ENCODE measurements at places on chromosomes 7 and 10.

DNA sequence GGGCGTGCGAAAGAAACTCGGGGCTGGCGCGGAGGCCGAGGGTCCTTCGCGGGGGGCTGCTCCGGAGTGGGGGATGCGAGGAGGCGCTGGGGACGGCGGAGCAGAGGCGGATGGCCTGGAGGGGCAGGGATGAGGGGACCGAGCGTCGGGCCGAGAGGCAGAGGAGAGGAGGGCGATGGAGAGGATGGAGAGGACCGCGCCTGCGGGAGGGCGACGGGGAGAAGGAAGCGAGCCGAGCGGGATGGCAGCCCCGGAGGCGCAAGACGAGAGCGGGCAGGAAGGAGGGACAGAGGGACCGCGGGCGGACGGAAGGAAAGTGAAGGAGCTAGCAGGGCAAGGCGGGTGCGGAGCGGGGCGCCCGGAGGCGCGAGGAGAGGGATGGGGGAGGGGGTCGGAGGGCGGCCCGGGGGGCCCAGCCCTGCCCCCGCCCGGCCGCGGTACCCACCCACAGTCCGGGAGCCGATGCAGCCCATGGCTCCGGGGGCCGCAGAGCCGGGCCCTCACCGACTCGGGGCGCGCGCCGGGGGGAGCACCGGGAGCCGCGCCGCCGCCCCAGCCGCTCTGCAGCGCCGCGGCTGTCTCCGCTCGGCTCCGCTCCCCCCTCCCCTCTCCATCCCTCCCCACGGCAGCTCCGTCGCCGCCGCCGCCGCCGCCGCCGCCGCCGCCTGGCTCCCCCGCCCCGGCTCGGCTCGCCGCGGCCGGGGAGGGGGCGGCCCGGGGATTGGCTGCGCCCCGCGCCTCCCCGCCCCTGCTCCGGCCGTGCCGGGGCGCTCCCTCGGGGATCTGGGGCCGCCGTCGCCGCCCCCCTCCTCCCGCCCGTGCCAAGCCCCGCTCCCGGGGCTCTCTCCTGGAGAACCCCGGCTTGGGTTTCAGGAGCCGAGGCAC, at the start of gene FAM131B:
TSS of gene FAM131B (minus strand) at position 583 of the 885 bp plus-strand sequence. CDS start at position 473, 110 bp downstream.
- DNase-seq = peak; percentile 47

- peak; percentile 32 for DNase-seq
Measured at GRCh38 chr10:89029181-89029580, 38.6 kb downstream of the FAS start.

- no peak for DNase-seq
Measured at GRCh38 chr7:86257894-86258293, 385.8 kb upstream of the GRM3 start.

DNA sequence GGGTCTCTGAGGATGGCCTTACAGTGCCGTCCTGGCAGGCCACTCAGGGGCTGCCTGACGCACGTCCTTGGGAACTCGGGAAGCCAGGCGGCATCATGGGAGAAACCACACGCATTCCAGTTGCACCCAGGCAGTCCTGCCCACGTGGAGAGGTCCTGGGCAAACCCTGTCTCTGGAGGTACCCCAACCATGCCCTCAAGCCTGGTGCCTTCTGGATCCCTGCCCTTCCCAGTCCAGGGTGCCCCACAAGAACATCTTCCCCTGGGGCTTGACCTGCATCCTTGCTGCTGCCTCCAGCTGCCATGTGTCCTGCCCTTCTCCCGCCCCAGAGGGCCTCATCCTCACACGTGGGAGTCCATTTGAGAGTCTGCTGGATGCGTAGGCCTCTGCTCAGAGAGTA, 200.3 kb upstream of the PPP2R2D start:
- DNase-seq = no peak

GRCh38 chr7:134434701-134435100, 24.2 kb downstream of the AKR1B1 start:
- DNase-seq = no peak

GRCh38 chr10:51596695-51597094, 102.7 kb downstream of the CSTF2T start:
- no peak for DNase-seq

GRCh38 chr7:127162366-127162765, 90.4 kb downstream of the GRM8 start:
- DNase-seq = no peak

DNA sequence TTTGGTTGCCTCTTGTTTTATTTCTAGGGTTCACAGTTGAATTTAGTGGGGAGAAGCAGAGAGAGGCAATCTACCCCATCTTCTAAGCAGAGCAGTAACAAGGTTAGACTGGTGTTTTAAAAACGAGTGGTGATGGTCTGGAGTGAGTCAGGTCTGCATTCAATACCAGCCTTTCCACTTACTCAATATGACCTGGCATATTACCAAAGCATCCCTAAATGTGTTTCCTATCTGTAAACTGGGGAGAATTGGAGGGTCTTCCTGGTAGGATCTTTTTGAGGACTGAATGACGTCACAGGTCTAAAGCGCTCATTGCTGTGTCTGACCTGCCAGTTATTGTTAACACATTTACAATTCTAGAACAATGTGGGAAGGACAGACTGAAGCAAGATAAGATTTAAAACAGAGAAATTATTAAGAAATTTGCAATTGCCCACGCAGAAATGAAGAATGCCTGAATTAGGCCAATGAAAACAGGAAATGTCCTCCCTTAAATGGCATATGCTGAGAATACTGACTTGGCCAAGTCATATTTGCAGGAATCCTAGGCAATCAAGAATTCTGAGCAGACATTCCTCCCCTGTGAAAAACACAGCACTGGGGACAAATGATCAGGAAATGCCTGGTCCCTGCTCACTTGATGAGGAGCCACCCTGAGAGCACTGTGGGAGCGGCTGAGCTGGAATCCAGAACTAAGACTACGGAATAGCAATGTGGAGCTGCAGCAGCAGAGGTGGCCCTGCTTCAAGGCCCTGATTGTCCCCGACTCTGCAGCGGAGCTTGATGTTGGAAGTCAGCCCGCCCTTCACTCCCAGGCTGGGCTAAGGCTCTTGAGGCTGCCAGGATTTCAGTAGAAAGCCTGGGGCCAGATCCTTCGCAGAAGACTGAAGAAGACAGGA, 184.5 kb upstream of the CXCL12 start:
- DNase-seq = peak; percentile 85

- no peak for DNase-seq
Measured at GRCh38 chr7:28126410-28127041, 54.1 kb downstream of the JAZF1 start.

DNA sequence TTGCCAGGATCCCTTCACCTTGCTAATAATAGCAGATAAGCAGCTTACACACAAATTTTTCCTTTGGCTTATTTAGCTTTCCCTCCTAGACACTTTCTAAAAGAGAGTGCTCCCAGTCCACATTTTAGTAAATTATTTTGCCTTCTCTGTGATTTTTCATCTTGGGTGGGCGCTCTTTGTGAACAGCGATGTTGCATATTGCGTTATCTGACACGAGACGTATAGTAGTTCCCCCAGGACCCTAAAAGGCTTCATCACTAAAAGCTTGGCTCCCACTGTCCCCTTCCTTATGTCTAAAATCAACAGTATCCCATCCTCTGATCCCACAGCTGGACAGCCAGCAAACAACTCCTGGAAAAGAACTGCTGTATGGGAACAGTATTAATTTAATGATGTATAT, 232.9 kb downstream of the DYNC1I1 start:
- no peak for DNase-seq

- no peak for DNase-seq
Measured at GRCh38 chr7:85583131-85583953, 396.5 kb upstream of the SEMA3D start.

- no peak for DNase-seq
Measured at GRCh38 chr10:85620807-85621206, 745.8 kb downstream of the GRID1 start.

DNA sequence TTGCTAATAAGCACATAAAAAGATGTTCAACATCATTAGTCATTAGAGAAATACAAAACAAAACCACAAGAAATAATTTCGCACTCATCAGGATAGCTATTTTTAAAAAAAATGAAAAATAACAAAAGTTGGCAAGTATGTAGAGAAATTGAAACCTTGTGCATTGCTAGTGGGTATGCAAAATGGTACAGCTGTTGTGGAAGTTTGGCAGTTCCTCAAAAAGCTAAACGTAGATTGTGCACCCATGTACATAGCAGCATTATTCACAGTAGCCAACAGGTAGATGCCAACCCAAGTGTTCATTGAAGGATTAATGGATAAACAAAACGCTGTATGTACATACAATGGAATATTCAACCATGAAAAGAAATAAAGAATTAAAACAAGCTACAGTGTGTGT, 35.3 kb upstream of the STARD3NL start:
- DNase-seq = no peak

DNA sequence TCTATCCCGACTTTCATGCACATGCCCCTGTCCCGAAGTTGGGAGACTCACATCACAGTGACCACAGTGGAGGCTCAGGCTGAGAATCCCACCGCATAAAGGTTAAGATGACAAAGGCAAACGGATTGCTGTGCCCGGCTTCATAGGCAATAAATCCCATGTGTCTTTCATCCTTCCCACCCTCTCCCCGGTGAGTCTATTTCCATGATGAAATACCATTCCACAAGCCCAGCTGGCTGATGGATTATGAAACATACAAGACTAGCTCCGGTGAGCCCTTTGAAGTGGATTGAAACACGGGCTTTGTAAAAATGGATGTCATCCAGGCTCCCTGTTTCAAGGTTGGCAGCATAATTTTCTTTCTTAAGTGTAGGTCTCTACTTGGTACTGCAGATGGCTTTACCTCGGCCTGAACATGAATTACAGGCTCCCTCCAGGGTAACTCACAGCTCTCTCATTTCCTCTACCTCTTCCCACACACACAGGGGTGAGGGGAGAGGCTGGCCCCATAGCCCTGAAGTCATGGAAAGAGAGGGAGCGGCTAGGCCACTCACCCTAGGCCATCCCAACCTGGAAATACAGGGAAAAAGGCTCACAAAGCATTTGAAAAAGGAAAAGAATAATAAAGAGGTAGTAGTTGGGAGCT, 92.0 kb upstream of the CALN1 start:
- DNase-seq = no peak

- DNase-seq = peak; percentile 67
Measured at GRCh38 chr7:1087952-1088920, at the start of gene GPER1. GPER1 (plus strand) TSS chr7:1088113; CDS start chr7:1091729, 3,616 bp downstream.

DNA sequence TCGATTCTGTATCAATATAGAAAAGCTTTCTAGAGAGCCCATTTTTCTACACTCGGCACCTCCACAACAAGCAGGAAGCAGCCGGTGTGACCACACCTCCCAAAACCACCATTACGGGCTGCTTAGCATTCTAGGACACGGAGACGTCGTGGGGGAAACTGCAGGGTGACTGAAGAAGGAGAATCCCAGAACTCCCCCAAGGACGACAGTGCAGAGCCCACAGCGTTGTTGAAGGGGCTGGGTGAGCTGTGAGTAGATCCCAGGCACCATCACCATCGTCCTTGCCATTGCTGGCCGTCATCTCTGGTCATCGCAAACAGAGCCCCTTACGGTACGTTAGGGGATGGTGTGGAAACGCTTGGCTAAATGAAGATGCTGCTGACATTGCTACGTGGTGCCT, 351.8 kb downstream of the PTPRN2 start:
- DNase-seq = no peak

DNA sequence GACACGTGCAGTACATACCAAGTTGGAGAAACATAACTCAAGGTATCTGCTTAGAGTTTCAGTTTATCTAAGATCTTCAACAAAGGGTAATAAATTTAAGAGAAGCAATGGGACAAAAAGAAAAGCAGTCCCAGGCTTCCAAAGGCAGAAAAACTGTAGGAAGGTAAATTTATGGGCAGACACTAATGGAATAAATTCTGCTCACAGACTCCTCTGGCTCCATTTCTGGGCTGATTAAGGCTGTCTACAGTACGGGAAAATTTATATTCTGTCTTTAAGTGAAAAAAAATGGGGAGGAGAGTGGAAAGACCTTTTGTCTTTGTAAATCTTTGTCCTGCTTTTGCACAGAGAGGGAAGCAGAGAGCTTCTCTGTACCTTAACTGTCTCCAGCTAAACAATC, 587.5 kb upstream of the IGFBP3 start:
- DNase-seq = no peak

DNA sequence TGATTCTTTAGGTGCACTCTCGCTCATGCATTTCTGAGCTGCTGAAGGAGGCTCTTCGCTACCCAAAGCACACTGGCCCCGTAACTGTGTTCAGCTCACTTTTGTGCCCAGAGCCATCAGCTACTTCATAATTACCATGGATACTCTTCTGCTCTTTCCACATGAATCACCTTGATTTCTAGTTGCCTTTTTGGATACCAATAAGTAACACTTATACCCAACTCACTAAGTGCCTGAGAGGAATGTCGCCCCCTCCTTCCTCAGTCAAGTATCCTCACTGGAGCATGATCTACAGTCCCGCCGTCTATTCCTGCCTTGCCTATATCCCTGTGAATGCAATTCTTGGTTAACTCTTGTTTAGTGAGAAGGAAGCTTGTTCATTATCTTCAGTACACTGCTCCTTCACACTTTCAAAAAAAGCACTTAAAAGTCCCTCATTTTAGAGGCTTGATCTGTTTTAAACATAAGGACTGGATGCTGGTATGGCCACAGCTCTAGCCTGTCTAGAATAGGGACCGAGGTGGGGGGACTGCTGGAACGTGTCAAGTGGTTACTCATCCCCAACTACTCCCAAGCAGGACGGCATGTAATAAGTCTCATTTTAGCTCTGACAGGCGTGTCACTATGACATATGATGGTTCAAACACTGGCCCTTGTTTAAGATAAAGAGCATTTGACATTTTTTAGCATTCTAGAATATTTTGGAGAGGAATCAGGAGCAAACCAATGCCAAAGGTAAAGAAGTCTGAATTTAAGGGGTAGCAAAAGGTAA, 23.7 kb downstream of the SVIL start:
- no peak for DNase-seq

- no peak for DNase-seq
Measured at GRCh38 chr7:72190919-72191318, 221.2 kb downstream of the CALN1 start.

DNA sequence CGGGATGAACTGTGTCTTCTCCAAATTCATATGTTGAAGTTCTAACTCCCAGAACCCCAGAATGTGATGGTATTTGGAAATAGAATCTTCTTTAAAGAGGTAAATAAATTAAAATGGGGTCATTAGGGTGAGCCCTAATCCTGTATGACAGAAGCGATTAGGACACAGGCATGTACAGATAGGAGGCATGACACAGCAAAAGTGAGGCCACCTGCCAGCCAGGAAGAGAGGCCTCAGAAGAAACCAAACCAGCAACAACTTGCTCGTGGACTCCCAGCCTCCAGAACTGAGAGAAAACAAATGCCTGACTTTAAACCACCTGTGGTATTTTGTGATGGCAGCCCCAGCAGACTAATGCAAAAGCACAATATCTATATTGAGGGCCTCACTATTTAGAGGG, 214.3 kb downstream of the NEBL start:
- DNase-seq = no peak

DNA sequence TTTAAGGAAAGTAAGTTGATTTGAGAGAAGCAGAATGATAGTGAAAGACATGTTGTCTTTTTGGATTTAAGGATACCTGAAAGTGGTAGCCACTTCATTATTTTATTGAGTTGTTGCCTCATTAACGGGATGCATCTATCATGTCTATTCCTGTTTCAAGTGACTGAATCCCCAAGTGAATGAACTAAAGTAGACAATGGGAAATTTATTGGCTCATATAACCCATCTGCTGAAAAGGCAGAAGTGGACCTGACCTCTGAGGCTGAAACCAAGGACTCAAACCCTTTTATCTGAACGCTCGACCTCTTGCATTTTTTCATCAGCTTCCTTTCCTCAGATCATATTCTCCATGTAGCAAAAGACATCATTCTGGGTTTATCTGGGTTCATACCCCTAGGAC, 465.6 kb upstream of the LRRN3 start:
- DNase-seq = no peak

GRCh38 chr7:99380823-99381663, 6.5 kb downstream of the ARPC1B start:
- no peak for DNase-seq
